ENCODE measurements at places on chromosomes 11 and 22.
A peak's percentile ranks its signal among the peaks of the same experiment; 100 is the strongest.

DNA sequence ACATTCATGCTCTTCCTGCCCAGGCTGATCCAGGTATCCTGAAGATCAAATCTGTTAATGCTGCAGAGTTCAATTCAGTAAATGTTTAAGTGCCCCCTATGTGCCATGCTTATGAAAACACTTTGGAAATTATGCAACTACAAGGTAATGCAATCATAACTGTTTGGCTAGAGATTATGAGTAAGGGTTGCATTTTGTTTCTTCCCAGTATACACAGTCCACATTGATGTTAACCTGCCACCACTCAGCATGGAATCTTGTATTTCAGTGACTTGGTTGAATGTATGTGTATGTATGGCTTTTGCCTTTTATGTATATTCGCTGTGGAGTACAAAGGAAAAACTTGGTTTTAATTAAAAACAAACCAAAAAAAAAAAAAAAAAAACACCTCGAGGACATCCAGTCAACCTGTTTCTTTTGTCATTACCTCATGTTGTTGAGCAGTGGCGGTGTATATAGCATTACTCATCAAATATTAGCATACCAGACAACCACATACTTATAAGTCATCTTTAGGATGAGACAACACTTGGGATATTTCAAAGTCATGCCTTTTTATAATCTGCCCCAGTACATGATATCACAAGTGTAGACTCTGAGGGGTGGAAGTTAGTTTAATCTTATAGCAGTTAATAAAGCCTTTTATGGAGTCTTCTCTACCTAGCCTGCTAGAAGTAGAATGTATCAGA lies 86.1 kb upstream of the HORMAD2 start:
- DNase-seq: no peak

DNA sequence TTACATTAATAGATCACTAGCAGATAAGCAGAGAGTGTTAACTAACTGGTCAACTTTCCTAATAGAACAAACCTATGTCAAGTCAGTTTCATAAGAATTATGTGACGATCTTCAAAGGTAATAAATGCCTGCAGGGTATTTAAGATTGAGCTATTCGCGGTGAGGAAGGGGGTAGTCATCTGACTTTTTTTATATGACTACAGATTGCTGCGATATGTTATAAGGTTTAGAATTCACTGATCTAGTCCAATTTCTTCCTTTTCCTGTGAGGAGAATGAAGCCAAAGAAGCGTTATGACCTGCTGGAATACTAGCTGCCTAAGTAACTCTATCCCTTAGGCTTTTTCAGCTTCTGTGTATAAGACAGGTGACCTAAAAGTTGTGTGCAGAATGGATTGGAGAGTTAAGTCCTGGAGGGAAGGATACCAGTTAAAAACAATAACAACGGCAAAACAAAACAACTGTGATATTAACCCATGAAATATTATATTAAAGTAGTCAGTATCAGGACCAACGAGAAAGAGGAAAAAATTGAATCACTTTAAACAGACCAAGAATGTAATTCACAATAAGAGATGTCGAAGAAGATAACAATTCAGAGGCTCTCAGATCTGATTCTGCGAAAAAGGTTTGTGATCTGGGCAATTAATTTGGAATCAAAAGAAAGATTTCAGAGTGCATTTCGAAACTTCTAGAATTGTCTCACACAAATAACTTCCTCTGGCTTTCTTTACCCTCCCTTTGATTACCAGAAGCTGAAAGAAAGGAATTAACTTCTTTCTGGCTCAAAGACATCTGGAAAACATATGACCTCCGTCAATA lies 630 bp downstream of the CASP4 start:
- no peak for DNase-seq

DNA sequence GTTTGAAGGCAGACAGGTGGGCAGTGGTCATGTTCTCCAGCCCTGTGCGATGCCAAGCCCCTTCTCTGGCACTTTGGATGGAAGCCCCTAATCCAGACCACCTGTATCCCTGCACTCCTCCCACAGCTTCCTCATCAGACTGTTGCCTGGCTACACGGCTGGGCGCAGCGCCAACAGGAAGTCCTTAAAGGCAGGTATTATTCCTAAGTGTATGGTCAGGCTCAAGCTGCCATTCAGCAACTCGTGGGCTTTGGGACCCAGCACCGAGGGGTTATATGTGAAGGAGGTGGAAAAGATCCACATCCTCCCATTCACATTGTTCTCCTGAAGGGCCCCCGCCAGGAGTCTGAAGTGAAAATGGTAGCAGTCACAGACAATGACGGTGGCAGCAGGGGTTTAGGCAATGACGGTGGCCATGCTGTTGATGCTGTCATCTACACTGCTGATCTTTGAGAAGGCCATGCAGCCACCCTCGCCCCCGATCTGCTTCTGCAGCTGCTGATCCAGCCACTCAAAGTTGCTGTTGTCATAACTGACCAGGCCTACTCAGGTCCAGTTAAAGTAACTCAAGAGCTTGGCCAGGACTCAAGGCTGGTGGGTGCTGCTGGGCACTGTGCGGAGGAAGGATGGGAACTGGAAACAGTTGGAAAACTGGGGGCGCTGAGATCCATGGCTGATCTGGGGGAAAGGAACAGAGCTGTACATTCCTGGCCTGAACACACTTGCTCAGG lies 27.7 kb downstream of the OR6Q1 start:
- no peak for DNase-seq

DNA sequence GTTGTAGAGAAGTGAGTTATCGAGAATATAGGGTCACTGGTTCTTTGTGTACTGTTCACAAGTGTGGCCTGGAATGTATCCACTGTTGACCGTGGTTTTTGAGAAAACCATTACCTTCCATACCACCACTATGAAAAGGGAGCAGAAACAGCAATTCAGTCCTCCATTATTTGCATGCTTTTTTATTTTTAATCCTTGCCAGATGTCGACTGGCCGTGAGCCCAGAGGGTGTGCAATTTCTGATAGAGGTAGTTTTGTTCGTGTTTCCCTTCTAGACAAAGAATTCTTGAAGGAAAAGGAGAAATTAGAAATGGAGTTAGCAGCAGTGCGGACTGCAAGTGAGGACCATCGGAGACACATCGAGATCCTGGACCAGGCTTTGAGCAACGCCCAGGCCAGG lies 81.7 kb downstream of the AMOTL1 start:
- DNase-seq: no peak

- DNase-seq: no peak
Measured at GRCh38 chr11:57467508-57468157, 7.3 kb downstream of the RTN4RL2 start.

GRCh38 chr11:44351898-44352498 lies 42.1 kb upstream of the ALX4 start:
- no peak for DNase-seq

DNA sequence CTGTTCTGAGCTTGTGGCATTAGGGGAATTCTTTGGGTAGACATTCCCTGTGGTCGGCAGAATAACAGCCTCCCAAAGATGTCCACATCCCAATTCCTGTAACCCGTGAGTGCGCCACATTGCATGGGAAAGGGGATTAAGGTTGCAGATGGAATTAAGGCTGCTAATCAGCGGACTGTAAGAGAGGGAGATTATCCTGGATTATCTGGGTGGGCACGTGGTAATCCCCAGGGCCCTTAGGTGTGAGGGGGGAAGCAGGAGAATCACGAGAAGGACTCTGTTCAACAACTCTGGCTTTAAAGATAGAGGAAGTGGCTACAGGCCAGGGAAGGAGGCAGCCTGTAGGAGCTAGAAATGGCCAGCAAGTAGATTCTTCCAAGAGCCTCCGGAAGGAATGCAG lies 16.0 kb downstream of the CACNG2 start:
- no peak for DNase-seq

GRCh38 chr11:15112131-15112541 lies 2.6 kb upstream of the INSC start:
- no peak for DNase-seq

GRCh38 chr11:67705264-67705663 lies 30.8 kb upstream of the ALDH3B2 start:
- no peak for DNase-seq

DNA sequence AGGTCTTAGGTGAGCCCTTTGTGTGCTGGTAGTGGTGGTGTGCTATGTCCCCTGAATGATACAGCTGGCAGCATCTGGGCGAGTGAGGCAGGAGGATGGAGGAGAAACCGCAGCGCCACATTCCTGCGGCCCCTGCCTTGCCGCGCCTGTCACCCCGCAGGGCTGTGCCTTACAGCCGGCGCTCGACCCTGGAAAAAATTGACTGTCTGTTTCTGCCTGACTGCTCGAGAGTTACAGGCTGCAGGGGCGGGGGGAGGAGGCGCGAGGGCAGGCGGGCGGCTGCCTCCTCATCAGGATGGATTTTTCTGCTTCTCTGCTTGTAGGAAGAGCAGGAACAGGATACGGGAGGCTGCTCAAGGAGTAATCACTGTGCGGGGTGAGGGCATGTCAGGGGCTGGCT lies 443.4 kb downstream of the MIAT start:
- DNase-seq: no peak

GRCh38 chr11:2990617-2991451 lies 1.3 kb downstream of the NAP1L4 start:
- peak; percentile 49 for DNase-seq

DNA sequence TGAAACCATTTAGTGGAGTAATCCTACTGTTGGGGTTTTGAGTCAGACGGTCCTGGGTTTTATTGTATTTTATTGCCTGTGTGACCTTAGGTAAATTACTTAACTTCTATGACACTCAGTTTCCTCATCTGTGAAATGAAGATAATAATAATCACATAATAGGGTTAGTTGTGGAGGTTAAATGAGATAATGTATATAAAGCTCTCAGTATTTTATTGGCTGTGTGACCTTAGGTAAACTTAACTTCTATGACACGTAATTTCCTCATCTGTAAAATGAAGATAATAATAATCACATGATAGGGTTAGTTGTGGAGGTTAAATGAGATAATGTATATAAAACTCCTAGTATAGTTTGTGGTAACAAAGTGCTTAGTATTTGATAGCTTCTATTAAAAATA lies 13.2 kb downstream of the BARX2 start:
- DNase-seq: no peak

- DNase-seq: no peak
Measured at GRCh38 chr11:9787981-9788521, 124.2 kb downstream of the SWAP70 start.

DNA sequence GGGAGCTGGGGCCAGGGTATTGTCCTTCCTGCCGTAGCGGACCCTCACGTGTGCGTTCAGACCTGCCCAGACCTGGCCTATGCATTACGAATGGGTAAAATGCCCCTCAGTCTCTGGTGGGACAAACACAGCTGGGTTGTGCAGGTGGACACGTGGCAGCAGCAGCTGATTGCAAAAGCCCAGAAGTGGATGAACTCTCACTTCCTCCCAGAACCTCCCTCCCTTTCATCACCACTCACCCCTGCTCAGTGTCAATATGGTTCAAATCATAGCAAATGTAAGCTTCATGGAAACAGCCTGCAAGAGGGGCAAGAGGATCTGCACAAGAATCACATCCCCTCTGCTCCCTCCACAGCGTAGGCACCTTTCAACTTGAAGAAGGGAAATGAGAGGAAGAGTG lies 352.1 kb downstream of the OPCML start:
- DNase-seq: no peak

DNA sequence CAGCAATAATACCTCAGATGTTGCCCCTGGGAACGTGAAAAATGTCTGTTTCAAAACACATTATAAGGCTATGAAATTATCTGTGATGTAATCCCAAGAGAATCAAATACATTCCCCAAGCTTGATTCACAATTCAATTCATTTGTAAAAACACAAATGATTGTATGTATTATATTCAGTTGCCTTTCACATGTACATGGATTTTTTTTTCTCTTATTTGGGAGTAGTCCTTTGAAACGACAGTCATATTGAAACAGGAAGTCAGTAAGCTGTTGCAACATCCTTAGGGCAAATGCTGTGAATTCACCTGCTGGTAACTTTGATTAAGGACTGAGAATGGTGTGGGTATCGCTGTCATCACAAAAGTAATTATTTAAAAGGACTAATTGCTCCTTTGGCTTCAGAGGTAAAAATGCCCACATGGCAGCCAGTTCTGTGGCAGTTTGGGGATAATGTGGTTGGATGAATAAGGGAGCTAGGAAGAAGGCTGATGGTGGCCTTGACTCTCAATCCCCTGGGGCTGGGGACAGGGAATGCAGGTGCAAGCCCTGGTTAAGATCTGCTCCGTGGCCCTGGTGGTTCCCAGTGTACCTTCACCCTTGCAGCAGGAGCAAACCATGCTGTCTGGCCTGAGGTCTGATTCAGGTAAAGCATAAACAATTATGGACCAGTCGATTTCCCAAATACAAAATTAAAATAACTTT lies 13.2 kb downstream of the EHF start:
- no peak for DNase-seq

DNA sequence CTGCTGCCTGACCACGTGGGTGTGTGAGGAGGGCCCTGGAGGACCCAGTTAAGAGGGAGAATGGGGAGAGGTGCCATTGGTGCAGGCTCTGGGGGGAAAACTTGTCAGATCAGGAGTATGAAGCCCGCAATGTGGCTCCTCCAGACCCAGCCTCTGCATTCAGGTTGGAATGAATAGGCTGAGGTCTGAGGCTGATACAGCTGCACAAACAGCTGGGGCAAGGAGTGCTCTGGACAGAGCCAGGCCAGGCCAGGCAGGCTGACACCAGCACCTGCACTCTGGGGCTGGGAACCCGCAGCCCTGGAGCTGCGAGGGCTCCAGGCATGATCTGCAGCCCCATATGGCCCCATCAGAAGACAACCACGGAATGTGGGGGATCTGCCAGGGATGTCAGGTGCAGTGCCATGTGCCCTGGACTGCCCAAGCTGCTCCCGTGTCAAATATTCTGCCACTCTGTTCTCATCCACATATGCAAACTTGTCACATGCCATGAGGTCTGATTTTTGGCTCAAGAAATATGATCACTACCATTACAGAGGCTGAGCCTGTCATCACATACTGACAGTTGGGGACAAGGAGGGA lies 27.2 kb upstream of the KCNJ11 start:
- no peak for DNase-seq

GRCh38 chr22:19819911-19820879 lies 34.5 kb downstream of the GNB1L start:
- no peak for DNase-seq

- DNase-seq: peak; percentile 29
Measured at GRCh38 chr22:24410110-24410856, 17.1 kb upstream of the ADORA2A start.

DNA sequence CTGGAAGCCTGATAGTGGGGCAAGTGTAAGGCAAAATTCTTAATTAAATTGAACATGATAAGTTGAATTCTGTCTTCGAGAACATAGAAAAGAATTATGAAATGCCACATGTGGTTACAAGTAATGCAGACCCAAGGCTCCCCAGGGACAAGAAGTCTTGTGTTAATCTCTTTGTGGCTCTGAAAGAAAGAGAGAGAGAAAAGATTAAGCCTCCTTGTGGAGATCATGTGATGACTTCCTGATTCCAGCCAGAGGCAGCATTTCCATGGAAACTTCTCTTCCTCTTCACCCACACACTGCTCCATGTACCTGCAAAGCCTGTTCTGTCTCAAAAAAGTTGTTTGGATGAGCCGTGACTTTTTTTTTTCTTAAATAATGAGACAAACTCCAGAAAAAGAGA lies 1.9 kb upstream of the TYR start:
- no peak for DNase-seq

- peak; percentile 30 for DNase-seq
Measured at GRCh38 chr22:42300259-42301076, 30.0 kb upstream of the TCF20 start.

GRCh38 chr11:121090145-121090721 lies 10.8 kb upstream of the TECTA start:
- no peak for DNase-seq

GRCh38 chr11:105033343-105033742 lies 1.6 kb downstream of the CASP1 start:
- no peak for DNase-seq
